ENCODE measurements at places on chromosomes 4 and X.

DNA sequence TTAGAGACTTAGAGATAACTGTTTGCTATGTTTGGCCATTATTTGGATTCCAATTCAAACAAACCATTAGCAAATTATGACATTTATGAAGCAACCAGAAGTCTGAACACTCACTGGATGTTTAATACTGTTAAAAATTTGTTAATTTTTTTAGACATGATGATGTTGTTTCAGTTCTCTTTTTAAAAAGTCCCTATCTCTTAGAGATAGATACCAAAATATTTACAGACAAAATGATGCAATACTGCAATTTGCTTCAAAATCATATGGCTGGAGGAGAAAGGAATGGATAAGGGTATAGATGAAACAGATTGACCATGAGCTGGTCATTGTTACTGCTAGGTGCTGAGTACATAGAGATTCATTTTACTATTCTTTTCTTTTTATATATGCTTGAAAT lies 534.6 kb downstream of the BCOR start:
- DNase-seq, result no peak

DNA sequence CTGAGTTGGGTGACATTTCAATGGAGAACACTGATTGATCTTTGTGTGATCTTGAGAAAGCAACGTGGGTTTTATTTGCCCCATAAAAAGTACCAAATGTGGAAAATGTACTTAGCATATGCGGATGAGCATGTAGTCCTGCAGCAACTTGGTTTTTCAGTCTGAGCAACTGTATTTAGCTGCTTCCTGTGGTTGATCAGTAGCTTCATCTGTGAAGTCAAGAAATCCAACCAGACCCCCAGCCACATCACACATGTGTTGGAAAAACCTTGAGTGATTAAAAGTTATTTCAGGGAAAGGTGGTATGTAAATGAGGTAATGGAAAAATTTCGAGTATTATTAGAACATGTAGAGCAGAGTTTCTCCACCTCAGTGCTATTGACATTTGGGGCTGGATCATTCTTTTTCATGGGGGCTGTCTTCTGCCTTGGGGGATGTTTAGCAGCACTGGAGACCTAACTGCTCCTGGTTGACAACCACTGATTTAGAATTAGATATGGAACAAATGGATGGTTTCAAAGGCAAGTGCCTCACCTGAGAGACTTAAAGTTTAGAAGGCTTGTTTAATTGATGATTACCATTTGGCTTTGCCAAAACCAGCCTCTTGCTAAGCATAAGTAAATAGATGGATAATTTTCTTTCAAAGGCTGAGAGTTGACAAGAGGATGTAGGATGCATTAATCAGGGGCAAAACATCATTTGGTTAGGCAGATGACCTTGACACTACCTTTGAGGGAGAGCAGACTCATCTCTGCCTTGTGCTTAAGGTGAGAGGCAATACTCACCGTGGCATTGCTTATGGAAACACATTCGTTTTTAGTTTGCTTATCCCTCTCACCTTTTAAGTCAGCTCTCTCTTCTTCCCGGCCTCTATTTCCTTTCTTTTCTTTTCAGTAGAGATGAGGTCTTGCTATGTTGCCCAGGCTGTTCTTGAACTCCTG lies 193.0 kb upstream of the RPS6KA3 start:
- DNase-seq, result no peak

DNA sequence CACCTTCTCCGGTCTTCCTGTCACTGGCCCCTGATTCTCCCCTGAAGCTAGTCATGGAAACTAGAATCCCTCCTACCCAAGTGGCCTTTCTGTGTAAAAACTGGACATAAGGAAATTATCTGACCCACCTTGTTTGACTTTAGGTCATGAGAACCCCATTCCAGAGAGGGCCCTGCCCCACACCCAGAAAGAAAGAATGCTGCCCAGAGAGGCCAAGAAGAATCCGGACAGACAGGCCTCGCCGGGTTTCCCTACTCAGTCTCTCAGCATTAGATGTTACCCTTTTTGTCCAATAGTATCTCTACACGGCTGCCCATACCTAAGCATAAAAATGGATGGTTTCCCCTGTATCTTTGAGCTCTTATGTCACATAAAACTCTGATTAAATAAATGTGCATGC lies 83.3 kb upstream of the HELT start:
- DNase-seq, result no peak

- DNase-seq, result no peak
Measured at GRCh38 chrX:101377547-101377946, 8.4 kb downstream of the BTK start.

DNA sequence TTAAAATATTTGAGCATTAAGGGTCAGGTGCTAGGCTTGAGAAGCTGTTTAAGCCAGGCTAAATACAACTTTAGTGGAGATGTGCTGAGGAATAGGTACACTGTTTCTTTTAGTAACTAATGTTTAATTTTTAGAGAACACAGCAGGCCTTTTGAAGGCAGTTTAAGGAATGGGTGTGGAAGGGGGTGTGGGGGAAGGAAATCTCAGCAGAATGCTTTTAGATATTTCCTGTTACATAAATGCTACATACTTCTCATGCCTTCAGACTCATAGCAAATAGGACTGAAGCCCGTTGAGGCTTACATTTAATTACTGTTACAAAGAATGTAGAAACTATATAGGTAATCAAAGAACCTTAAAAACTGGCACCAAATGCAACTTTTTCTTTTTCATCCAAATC lies 66.3 kb downstream of the WWC2 start:
- DNase-seq, result no peak

GRCh38 chrX:48068096-48068887 lies 3.1 kb downstream of the ZNF630 start:
- no peak for DNase-seq

- peak; percentile 78 for DNase-seq
Measured at GRCh38 chrX:49079489-49080428, at the start of gene WDR45. WDR45 (minus strand) TSS chrX:49079887; CDS start chrX:49078095, 1,792 bp downstream.

GRCh38 chr4:140556372-140557085 lies 12.2 kb downstream of the UCP1 start:
- DNase-seq, result no peak

Data from T-helper 1 cell (primary cell).